ENCODE measurements at places on chromosomes 3 and 15. TPM values are rescaled to one million over a fixed set of nuclear protein-coding genes. Genes with fewer than 3 reads are reported as not detected.

ROPN1 gene
- not detected for total RNA-seq

DNA sequence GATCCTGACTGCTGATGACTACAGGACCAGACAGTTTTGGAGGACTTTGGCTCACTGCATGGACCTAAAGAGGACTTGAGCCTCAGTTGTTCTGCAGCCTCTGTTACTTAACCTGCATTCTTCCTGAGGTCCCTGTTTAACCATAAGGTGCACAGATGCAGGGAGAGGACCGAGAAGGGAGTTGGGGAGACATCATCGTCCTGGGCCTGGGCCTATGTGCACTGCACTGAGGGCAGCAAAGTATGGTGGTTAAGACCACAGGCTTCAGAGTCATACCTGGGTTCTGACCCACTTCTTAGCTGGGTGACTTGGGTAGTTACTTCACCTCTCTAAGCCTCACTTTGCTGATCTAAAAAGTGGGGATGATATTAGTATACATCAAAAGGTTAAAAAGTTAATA, 21.9 kb downstream of the KY start:
- no peaks in the 10 kb centered on the region for H3K27me3 ChIP-seq
- no peaks in the 10 kb centered on the region for H3K36me3 ChIP-seq
- no peak for DNase-seq
- H3K4me1 ChIP-seq: no peaks in the 10 kb centered on the region
- no peak overlapping the region for H3K27ac ChIP-seq

DISP2 gene
- total RNA-seq: 0.54 TPM

DNA sequence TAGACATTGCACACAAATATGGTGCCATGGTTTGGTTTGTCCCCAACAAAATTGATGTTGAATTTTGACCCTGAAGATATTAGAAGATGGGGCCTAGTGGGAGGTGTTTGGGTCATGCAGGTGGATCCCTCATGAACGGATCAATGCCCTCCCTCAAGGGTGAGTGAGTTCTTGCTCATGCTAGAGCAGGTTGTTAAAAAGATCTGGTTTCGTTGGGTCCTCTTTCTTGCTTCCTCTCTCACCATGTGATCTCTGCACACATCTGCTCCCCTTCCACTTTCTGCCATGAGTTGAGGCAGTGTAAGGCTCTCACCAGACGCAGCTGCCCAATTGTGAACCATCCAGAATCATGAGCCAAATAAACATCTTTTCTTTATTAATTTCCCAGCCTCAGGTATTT, 87.8 kb upstream of the MDFIC2 start:
- H3K4me3 ChIP-seq: no peak overlapping the region
- no peaks in the 10 kb centered on the region for H3K36me3 ChIP-seq
- H3K27me3 ChIP-seq: no peaks in the 10 kb centered on the region
- no peaks in the 10 kb centered on the region for H3K4me1 ChIP-seq
- no peak for DNase-seq

- H3K27ac ChIP-seq: no peak overlapping the region
- peaks cover 7% of the 10 kb centered on the region for H3K4me1 ChIP-seq
- no peak for DNase-seq
- no peaks in the 10 kb centered on the region for H3K36me3 ChIP-seq
- no peak overlapping the region for H3K4me3 ChIP-seq
These were observed 57.3 kb downstream of the DIPK2A start for GRCh38 chr3:144028798-144029411.

DNA sequence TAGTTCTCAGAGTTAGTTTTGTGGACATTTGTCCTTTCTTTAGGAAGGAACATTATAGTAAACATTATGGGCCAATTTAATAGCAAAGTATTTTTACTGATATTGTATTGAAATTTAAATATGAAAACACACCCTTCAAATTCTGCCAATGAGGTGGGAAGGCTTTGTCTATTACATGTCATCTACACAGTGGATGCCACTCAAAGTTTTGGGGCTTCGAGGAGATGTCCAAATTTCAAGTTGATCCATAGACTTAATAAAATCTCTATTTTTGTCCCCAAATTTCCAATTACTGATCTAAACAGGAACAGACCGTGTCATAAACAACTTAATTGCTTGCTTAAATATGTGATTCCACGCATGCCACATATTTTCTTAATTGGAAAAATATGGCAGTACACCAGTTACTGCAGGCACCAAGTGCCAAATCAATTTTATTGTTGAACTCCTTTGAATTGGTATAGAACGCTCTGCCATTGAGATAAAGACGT, 1.7 kb downstream of the SHOX2 start:
- peaks cover 40% of the 10 kb centered on the region for H3K4me1 ChIP-seq
- peaks cover 32% of the 10 kb centered on the region for H3K27me3 ChIP-seq
- no peak for DNase-seq
- H3K36me3 ChIP-seq: no peaks in the 10 kb centered on the region

GRCh38 chr15:67083135-67083762, 17.8 kb downstream of the SMAD3 start:
- H3K27ac ChIP-seq: no peak overlapping the region
- no peaks in the 10 kb centered on the region for H3K27me3 ChIP-seq
- no peaks in the 10 kb centered on the region for H3K36me3 ChIP-seq
- H3K4me1 ChIP-seq: peaks cover 92% of the 10 kb centered on the region

- H3K4me1 ChIP-seq: peaks cover 5% of the 10 kb centered on the region
- H3K4me3 ChIP-seq: no peak overlapping the region
- H3K36me3 ChIP-seq: no peaks in the 10 kb centered on the region
- no peak overlapping the region for H3K27ac ChIP-seq
- H3K27me3 ChIP-seq: no peaks in the 10 kb centered on the region
These were observed 5.9 kb upstream of the RPS27L start for GRCh38 chr15:63163217-63163616.

Measured in thoracic aorta (tissue), 2 donors.